Kasumi-1 (cell line): ENCODE measurements at places on chromosomes 5 and 9.

GRCh38 chr5:124789104-124789605, 42.7 kb upstream of the ZNF608 start:
- DNase-seq = no peak

GRCh38 chr5:42768106-42768504, 11.5 kb downstream of the CCDC152 start:
- no peak for DNase-seq

GRCh38 chr9:125460883-125461635, 199.4 kb downstream of the GAPVD1 start:
- no peak for DNase-seq

GRCh38 chr5:133892306-133892705, 76.1 kb downstream of the C5orf15 start:
- no peak for DNase-seq

GRCh38 chr9:107102011-107102410, 181.1 kb upstream of the RAD23B start:
- no peak for DNase-seq

DNA sequence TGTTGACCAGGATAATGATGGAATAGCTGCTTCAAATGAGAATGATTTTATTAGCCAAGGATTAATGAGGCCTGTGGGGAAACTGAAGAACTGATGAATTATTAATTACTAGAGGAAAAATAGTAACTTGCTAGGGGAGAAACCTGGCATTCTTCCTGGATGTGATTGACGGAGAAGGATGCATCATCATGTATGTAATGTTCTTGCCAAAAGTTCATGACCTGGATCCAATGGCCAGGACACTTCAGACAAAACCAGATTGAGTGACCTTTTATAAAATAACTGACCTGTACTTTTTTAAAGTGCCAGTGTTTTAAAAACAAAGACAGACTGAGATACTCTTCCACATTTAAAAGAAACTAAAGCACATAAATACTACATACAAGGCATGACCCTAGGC, 23.7 kb downstream of the KIAA1191 start:
- no peak for DNase-seq

DNA sequence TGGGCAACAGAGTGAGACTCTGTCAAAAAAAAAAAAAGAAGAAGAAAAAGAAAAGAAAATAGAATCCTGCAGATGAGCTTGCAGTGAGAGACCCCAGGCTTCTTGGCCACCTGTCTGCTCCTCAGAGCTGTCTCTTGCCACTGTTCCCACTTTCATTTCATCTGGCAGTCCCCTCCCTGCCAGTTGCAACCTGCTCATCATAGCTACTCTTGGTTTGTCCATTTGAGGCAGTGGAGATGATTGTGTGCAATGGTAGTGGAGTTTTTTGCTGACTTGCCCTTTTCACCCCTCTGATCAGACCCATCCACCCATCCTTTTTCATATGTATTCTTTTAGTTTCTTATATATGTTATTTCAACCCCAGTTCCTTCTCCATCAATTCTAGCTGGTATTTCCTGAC, 28.7 kb downstream of the ANKRD33B start:
- no peak for DNase-seq

- no peak for DNase-seq
Observed at GRCh38 chr9:123438321-123438720, 82.3 kb downstream of the CRB2 start.
